Activated CD4-positive, alpha-beta T cell treated with anti-CD3 and anti-CD28 coated beads, Interleukin-2, amount 10 ng/mL, durations not matched to agents 7 days and 5 days (primary cell): ENCODE measurements at places on chromosomes 2 and 18.

DNA sequence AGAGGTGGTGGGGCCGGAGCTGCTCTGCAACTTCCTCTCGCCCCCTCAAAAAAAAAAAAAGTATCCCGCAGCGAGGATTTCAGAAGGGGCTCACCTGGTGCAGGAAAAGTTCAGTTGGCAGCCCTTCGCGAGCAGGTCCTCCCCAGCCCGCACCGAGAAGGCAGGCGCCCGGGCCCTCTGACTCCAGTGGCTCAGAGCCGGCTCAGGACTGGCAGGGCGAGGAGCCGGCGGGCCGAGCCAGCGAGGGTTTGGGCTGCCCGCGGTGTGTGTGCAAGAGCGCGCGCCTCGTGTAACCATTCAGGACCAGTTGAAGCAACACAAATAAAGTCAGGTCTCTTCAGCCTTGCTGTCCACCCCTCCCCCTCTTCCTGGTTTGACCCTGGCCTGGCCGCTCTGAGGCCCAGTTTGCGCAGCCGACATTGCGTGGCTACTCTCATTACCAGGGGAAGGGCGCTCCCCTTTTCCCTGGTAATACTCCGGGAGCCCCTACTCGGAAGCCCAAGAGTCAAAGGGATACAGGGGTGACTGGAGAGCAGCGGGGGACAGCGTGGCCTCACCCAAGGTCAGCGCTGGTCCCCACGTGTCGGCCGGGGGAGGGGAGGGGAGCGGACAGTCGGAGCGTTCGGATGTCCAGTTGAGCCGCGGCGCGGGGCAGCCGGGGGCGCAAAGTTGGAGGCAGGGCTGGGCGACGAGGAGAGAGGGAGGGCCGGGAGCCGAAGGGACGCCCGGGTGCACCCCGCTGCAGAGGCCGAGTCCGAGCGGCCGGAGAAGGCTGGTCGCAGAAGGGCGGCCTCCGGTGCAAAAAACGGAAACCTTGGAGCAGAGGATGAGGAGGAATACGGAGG lies 12.3 kb downstream of the EN1 start:
- no peak for DNase-seq

GRCh38 chr2:234286118-234286598 lies 210.7 kb downstream of the ARL4C start:
- no peak for DNase-seq

DNA sequence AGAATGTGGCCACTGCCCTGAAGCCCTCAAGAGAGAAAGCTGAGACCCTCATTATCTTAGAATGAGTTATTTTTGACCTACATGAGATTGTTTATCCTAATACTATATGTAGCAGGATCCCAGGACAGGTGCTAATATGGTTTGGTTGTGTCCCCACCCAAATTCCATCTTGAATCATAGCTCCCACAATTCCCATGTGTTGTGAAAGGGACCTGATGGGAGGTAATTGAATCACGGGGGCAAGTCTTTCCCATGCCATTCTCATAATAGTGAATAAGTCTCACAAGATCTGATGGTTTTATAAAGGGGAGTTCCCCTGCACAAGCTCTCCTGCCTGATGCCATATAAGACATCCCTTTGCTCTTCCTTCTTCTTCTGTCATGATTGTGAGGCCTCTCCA lies 76.8 kb downstream of the CCBE1 start:
- no peak for DNase-seq

GRCh38 chr2:144480285-144480684 lies 39.6 kb downstream of the ZEB2 start:
- no peak for DNase-seq

GRCh38 chr2:36360063-36360462 lies 4.5 kb downstream of the CRIM1 start:
- DNase-seq = no peak
